ENCODE measurements at places on chromosomes 7 and 10.
A peak's percentile ranks its signal among the peaks of the same experiment; 100 is the strongest.

- DNase-seq: no peak
Observed at GRCh38 chr10:99698504-99699080, 33.3 kb downstream of the COX15 start.

GRCh38 chr10:74704629-74705357 is 121.6 kb upstream of the KAT6B start:
- DNase-seq: no peak

GRCh38 chr10:46547541-46548497 is 8.6 kb downstream of the GPRIN2 start:
- DNase-seq: no peak

GRCh38 chr10:61633665-61634064 is 29.1 kb upstream of the CABCOCO1 start:
- no peak for DNase-seq

- no peak for DNase-seq
Observed at GRCh38 chr10:64619102-64619501, 1097.9 kb downstream of the REEP3 start.

GRCh38 chr7:70355198-70356020 is 757.1 kb downstream of the AUTS2 start:
- no peak for DNase-seq

DNA sequence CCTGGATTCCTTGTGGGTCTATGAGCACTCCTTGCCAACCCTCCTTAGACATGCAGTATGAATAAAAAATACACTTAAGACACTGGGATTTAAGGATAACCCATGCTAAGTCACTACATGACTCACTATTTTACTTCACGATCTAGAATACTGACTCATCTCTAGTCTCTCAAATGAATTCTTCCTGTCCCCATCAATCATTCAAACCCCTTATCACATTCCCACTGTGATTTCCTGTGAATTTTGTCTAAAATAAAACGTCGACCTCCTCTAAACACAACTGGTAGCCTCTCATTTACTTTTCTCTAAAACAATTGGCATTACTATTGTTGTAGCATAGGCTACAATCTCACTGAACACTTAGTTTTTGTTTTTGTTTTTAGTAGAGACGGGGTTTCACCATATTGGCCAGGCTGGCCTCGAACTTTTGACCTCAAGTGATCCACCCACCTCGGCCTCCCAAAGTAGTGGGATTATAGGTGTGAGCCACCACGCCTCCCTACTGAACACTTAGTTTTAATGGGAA is 3.9 kb upstream of the IQUB start:
- DNase-seq: no peak

DNA sequence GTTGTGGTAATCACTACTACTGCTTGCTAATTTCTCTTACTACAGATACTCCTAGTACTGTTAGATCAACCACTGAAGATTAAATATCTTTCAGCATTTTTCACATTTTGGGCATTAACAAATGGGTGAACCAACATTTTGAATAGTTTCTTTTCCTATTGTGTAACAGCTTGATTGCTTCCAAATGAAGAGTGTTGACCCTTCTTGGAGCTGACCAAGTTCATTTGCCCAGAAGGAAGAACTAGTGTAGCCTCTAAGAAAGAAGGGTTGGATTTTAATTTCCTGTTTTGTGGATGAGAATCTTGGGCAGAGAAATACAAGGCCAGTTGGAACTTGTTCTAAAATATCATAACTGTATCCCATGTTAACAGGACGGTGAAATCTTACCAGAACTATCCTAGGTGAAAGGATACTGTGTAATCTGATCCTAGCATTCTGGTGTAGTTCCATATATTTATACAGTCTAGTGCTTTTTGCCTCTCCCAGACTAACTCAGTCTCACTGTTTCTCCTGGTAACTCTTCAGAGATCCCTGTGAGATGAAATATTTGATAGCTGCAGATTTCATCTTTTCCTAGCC is 37.3 kb downstream of the SND1 start:
- no peak for DNase-seq

DNA sequence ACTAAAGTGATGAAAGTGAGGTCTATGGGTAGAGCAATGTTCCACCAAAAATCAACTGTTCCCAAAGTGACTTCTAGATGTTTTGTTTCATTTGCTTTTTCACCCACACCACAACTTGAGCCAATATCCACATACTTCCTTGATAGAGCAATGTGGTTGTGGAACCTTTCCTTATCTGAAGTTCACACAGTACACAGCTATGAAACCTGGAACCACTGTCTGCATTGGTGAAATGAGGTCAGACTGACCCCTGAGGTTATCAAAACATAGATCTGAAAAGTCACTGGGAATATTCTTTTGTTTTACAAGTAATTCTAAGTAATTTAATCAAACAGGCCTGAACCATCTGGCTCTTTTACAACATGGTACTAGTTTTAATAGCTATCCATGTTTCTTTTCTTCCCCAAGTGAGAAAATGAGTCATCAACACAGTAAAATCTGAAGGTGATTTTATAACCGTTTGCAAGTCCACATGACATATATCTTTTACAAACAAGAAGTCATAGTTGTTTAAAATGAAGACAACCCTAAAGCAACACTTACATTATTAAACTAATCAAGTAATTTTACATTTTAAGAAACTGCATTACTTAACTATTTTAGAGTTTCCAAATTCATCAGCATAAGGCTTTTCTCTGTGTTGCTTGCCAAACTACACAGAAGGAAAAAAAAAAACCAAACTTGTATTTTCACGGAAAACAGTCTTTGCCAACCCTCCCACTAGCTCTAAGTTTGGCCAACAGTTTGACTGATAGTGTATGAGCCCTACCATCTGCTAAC is 80.3 kb downstream of the LRRC17 start:
- DNase-seq: no peak

DNA sequence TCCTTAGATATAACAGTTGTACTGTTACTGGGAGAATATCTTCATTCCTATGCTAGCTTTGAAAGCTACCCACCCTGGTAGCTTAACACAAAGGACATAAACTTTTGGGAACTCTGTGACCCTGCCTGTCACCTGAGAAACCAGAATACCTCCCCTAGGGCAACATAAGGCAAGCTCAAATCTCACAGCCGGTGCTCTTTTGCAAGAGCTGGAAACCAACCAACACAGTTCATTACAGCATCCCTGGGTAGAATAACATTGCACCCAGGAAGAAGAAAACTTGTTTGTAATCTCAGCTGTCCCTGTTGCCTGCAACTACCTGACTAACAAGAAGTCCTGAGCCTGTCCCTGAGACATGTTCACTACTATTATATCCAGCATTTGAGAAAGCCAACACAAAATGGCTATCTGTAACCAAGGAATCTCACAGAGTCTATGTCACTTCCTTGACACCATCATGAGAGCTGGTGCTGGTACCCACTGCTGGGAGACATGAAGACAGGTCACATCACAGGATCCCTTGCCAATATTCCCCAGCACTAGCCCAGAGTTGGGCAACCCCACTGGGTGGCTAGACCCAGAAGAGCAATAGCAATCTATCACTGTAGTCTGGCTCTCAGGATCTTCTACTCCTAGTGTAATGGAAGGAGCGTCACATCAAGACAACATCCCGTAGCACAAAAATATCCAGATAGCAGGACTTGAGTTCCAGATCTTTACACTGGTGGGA is 31.3 kb downstream of the AKR1C3 start:
- DNase-seq: no peak

GRCh38 chr7:116862951-116863670 is 724 bp downstream of the CAPZA2 start:
- DNase-seq: peak; percentile 11

- DNase-seq: no peak
Observed at GRCh38 chr10:14365266-14365665, 34.5 kb upstream of the FRMD4A start.

- no peak for DNase-seq
Observed at GRCh38 chr7:92200791-92201190, 21.8 kb upstream of the LRRD1 start.

DNA sequence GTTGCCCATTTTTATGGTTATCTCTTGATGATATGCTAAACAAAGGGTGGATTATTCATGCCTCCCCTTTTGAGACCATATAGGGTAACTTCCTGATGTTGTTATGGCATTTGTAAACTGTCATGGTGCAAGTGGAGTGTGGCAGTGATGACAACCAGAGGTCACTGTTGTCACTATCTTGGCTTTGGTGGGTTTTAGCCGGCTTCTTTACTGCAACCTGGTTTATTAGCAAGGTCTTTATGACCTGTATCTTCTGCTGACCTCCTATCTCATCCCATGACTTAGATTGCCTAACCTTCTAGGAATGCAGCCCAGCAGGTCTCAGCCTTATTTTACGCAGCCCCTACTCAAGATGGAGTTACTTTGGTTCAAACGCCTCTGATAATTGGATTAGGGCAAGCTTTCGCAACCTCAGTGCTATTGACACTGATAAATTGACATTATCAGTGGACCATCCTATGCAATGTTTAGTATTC is 36.9 kb downstream of the BAG3 start:
- DNase-seq: no peak

DNA sequence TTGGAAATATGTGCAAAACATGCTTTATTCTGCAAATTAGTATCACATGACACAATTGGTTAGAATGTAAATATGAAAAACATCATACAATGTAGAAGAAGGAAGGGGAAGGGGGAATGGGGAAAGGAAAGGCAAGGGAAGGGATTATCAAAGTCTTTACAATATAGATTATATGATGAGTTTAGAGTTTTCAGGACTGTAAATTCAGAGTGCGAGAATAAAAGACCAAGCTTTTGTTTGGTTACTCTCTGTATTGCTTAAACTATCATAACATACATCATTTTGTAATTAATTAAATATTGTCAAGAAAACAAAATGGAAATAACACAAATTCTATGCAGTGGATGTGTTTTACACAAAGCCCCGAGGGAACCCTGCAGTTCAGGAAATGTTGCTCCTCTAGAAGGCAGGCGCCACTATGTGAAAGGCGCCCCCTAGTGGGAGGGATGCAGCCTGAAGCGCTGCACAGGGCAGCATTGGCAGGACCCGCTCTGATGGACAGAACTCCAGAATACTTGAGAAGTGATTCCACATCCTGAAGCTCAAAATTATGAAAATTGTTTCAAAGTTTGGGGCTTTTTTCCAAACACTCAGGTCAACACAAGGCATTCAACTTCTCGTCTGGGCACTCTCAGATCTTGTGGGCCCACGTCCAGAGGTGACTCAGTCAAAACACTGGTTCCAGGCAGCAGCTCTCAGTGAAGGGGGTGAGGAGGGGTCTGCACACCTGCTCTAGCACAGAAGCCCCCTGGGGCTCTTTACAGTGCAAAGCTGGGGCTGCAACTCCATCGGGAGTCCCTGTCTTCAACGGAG is 31.6 kb upstream of the TMEM254 start:
- DNase-seq: peak; percentile 36

GRCh38 chr7:73735528-73735905 is 3.1 kb downstream of the ABHD11 start:
- no peak for DNase-seq

DNA sequence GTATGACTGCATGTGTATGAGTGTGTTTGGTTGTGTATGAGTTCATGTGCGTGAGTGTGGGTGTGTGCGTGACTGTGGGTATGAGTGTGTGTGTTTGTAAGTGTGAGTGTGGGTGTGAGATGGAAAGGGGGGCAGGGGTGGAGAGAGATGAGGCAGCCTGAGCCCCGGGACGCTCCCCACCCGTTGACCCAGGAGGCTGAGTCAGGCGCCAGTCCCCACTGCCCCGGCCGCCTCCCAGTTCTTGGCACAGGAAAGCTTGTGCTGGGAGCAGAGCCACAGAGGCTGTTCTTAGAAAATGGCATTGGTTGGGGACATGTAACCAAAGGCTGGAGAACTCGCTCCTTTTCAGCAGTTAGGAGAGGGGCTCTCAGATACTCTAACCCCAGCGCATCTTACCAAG is 27.8 kb upstream of the NUB1 start:
- DNase-seq: no peak

- DNase-seq: no peak
Observed at GRCh38 chr10:36332926-36333325, 690.8 kb upstream of the FZD8 start.

DNA sequence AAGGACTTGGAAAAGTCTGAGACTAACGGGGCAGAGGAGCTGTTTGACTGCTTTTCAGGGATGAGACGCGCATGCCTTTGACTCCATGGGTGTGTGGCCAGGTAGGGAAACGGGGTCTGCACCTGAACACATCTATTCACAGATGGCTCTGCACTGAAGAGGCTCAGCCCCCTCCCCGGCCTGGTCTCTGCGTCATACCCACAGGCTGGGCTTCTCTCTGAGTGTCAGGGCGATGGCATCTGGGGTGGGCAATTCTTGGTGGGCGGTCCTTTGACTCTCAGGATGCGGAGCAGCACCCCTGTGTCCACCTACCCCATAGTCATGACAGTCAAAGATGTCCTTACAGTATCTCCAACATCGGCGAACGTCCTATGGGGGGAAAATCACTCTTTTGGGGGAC is 23.0 kb downstream of the PFKP start:
- DNase-seq: no peak

GRCh38 chr7:26675143-26675887 is 189.1 kb downstream of the SKAP2 start:
- DNase-seq: no peak

GRCh38 chr7:32263611-32264010 is 193.4 kb upstream of the PDE1C start:
- no peak for DNase-seq

GRCh38 chr7:38199782-38200181 is 21.7 kb downstream of the STARD3NL start:
- DNase-seq: no peak

- no peak for DNase-seq
Observed at GRCh38 chr10:128286762-128287500, 160.7 kb upstream of the MKI67 start.

DNA sequence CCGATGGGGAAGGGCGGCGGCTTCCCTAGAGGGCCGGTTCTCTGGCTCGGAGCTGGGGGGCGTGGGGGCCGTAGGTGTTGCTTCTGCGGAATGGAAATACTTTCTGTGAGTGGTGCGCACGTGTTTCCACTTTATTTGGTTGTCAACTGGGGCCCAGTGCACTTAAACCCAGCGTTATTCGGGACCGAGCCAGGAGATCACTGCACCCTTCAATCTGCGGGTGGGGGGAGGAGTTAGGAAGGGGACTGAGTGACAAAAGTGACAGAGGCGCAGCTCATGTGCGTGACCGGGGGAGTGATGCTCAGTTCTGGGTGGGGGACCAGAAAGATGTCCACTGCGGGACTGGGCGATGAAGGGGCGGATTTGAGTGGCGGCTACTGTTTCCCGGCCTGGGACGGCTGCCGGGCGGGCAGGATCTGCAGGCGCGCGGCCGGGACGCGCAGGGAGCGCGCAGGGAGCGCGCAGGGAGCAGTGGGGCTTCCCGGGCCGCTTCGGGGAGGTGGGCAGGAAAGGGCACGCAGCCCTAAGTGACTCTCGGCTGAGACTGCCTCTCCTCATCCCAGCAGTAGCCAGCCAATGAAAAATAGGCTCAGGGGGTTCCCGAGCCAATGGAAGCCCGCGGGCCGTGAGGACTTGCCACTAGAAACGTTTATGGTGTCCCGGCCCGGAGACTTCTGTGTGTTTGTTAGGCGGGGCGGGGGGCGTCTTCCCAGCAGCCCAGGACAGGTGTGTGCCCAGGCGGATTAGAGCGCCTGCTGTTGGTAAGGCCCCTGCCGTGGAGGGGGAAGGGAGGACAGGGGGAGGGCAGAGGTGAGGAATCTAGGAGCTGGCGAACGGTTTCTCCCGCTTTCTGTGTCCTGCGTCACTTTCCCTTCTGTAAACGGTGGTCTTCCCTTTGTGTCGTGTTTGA is 54.3 kb upstream of the KDM7A start:
- peak; percentile 16 for DNase-seq

- DNase-seq: no peak
Observed at GRCh38 chr10:119693262-119693957, 32.4 kb upstream of the INPP5F start.

GRCh38 chr7:45469103-45469502 is 105.1 kb upstream of the ADCY1 start:
- no peak for DNase-seq
